ENCODE measurements at places on chromosomes 1 and 21.

DNA sequence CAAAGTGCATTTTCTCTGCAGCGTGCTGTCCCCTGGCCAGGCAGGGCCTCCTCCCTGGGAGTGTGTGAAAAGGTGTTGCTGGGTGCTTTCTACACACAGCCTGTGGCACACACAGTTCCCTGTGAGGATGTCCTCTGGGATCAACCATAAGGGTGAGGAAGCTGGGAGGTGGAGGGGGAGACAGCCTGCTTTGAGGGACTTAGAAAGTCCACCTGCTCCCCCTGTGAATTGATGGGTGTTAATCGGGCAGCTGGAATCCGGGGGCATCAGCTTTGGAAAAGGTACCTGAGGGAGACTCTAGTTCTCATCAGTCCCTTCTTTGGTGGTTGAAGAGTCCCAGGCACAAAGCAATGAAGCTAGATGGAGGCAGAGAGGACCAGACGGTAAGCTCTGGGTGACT is 35.8 kb downstream of the LHX4 start:
- no peak for DNase-seq

DNA sequence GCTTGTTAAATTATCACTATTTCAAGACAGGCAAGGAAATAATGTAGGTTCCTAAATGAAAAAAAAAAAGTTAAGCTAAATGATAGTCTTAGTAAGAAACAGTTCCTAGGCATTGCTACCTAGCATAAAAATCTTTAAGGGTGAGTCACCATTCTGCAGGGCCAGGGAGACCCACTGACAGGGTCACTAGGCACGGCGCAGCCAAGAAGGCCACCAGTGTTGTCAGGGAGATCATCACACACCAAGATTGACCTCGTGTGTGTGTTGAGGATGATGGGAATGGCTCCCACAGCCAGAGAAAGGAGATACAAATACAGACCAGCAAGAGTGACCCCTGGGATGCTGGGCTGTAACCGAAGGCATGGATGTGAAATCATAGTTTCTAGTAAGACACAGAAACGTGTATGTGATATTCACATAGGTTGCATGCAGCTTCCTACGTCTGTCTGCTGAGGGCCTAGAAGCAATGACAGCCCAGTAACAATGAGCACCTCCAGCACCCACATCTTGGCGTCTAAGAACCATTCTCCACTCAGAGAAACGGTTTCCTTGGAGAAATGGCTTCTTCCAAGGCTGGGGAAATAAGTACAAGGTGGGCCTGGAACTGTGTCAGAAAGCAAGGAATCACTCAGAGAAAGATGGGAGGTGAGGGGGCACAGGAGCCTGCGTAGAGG is 29.1 kb downstream of the RIPK4 start:
- no peak for DNase-seq

DNA sequence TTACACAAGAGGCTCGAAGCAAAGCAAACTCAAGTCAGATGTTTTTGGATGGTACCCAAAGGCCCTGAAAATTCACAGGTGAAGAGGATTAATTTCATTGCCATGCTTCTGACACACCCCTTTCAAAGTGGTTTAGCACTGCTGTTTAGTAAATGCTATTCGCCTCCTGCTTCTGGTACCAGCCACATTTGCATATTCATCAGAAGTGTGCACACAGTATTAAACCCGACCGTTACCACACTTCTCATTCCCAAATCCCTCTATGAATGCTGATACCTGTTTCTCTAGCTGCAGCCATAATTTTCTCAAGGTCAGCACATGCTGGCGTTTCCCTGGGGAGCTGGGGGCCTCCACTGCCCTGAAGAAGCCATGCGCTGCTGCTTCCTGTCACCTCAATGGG is 179.8 kb upstream of the DAB1 start:
- DNase-seq, result no peak

DNA sequence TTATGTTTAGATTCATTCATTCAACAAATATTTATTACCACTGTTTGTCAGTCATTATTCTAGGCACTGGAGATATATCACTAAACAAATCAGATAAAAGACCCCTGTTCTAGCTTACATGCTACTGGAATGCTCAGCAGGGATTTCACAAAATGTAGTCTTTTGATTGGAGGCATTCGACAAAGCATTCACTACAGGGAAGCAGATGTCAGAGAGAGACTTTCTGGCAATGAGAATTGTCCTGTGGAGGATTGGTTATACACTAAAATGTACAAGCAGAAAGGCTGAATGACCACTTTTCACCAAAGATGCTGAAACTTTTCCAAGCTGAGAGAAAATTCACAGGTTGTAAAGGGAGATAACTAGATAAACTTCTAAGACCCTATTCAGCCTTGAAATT is 57.7 kb downstream of the SCMH1 start:
- no peak for DNase-seq

DNA sequence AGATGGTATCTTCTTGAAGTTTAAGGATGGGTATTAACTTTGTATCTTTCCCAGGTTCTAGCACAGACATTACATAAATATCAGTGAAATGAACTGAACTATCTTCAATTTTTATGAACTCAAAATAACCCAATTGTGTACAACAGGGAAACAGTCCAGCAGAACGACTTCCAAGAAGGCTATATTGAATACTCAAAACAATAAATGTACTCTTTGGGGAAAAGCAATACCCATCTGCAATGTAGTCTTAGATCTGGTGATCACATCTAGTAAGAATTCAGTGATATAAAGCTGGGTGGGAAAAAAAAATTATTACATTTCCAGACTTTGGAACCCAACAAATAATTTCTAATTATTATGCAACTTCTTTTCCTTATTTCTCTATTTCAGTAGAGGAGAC is 33.1 kb upstream of the GORAB start:
- DNase-seq, result no peak

DNA sequence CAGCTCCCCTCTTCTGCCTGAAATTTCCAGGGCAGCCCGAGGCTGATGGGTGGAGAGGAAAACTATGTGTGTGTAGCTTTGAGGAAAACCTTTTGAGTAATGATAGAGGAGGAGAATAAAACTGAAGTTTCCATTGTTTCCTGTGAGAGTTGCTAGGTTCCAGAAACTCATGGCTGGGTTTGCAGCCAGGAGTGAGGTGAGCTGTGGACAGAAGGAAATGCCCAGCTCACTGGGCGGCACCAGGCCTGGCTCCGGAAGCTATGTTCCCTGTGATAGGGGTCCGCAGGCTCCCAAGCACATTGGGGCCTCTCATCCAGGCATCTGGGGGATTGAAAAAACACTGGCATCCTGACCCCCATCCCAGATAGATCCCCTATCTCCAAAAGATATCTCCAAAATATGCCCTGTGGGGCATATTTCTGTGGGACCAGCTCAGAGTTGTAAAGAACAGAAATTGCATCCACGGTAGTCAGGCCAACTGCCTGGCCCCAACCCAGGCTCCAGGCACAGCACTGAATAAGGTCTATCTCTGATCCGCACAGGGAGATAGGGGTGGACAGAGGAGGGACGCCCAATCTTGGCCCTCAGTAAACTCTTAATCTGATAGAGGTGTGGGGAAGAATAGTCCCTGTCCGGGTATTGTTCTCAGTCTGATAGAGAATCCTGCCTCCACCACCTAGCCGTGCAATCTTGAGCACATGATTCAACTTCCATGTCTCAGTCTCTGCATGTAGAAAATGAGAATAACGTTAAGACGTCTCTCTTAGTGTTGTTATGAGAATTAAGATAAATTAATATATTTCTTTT is 1.8 kb upstream of the HSPG2 start:
- DNase-seq, result no peak

DNA sequence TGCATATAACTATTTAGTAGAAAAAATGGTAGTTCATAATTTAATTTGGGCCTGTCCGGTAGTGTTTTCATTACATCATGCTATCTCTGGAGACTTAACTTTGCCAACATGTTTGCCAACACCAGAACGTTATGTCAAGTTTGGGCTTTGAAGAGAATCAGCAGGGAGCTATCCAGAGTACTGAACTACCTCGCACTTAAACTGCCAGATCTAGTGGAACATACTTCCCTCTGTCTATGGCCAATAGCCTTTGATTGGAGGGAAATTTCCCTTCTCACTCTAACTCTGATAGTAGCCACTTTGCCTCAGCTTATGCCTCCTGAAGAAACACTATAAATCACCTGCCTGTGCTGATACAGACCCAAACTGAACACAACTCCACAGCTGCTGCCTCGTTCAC is 10.0 kb downstream of the LRRC53 start:
- no peak for DNase-seq

- no peak for DNase-seq
Measured at GRCh38 chr1:212415107-212415841, 588 bp upstream of the PACC1 start.

DNA sequence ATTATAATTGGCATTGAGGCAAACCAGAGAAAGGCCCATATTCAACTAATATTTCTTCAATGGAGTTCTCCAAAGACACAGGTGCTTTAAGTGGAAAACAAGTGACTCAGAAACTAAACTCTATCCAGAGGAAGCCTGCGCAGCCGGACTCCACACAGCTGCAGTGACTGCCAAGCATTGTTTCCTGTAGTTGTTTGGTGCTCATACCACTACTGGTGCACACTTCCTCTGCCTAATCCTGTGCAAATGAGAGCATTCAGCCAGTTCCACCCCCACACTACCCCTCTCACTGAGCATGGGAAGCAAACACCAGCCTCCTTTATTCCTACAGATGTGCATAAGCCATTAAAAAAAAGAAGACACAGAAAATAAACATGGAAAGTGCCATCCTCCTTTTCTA is 102.9 kb downstream of the VAV3 start:
- DNase-seq, result no peak

DNA sequence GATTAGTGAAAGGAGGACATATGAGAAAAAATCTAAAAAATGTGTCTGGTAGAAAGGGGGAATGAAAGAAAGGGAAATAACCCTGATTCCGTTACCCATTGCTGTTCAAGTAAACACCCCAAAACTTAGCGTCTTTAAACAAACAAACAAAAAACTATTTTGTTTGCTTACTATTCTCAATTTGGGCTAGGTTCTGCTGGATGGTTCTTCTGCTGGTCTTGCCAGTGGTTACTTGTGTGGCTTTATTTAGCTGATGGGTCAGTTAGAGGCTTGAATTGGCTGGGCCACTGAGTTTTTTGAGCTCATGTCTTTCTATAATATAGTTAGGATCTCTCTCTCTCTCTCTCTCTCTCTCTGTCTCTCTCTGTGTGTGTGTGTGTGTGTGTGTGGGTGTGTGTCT is 112.1 kb downstream of the GRIK1 start:
- no peak for DNase-seq

DNA sequence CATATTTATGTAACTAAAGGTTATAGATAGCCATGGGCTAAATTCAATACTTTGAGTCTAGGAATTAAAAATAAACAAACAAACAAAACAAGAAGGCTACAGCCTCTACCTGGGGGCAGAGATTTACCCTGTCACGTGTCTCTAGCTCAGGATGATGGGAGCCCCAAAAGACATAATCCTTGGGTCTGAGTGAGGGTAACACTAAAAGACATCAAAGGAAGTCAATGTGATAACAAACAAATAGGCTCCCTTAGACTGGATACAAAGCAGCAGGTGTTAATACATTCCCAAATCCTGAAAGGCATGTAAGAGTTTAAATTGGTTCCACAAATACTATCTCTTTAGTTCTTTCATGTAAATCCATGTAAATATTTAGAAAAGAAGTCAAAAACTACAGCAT is 10.7 kb downstream of the MYSM1 start:
- no peak for DNase-seq

DNA sequence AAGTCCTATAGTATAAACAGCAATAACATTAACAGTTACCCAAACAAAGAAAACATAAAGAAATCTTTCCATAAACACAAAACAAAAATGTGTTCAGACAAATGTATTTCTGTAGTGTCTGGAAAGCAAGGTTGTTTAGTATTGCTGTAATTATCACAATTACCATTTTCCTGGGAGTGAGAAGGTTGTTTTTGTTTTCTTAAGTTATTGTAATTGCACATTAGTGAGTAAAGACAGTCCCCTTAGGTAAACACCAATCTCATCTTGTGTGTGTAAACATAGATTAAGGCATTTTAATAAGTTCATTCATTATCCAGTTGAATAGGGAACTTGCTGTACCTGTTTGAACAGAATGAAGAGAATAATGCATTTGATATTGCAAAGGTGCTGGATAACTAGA is 356.9 kb upstream of the ADGRL4 start:
- no peak for DNase-seq

DNA sequence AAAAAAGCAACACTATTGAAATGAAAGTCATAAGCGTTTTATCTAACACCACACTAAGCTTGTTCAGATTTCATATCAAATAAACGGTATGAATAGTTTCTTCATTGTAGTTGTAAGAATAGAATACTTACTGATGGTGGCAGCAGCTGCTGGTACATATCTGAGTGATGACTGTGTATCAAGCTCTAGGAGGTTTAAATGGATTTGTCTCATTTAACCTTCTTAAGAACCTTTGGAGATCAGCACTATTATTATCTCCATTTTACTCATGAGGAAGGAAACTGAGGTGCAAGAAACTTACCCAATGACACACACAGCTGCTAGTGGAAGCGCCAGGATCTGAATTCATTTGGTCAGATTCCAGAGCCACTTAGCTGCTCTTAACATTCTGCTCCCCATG is 104.0 kb downstream of the EIF4G3 start:
- DNase-seq, result no peak

DNA sequence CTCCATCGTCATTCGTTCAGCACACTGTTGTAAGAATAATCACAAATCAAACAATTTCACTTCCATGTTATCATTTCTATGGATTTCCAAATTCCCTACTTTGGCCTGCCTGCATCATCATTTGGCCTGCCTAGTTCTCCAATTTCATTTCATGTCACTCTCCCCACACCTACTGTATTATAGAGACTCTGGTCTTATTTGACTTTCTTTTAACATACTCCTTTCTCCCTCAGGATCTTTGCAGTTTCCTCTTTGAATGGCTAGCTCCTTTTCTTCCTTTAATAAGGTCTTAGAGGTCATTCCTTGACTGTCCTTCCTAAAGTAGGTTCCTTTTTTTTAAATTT is 36.3 kb upstream of the PODN start:
- no peak for DNase-seq

DNA sequence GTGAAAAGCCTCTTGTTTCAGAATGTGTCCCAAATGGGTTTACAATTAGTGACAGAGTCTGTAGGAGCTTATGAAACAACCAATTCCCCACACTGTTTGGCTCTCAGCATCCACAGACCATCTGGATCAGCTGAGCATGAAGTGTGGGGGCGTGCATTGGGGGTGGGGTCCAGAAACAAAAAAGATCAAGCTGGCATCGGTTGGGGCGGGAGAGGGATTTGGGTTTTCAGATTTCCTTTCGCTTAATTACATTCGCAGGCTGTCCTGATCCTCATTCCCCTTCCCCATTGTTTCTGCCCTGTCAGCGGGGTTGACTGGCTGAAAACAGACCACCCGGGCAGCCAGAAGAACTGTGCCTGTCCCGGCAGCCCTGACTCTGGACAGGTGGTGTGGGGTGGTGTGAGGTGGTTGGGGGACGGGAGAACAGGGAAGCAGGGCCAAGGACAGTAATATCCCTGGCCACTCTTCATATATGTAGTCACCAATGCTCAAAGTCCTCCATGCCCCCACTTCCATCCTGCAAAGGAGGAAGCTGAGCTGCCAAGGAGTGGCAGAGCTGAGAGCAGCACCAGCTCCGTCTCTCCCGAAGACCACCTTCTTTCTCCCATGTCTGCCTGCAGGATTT is 92.0 kb downstream of the IER5 start:
- no peak for DNase-seq

Data from hematopoietic multipotent progenitor cell treated with erythropoietin and hydrocortisone succinate and interleukin-3 and kit ligand, for 15 days (in vitro differentiated cells).